Motor neuron (in vitro differentiated cells): ENCODE measurements at places on chromosomes 3 and 15. TPM values are rescaled to one million over a fixed set of nuclear protein-coding genes. Genes with fewer than 3 reads are reported as not detected.
A peak's percentile ranks its signal among the peaks of the same experiment; 100 is the strongest.

ISG20 gene
- 3.8 and 8.5 TPM in 2 replicates for total RNA-seq

GPR156 gene
- 1.00 and 1.0 TPM in 2 replicates for total RNA-seq

DNA sequence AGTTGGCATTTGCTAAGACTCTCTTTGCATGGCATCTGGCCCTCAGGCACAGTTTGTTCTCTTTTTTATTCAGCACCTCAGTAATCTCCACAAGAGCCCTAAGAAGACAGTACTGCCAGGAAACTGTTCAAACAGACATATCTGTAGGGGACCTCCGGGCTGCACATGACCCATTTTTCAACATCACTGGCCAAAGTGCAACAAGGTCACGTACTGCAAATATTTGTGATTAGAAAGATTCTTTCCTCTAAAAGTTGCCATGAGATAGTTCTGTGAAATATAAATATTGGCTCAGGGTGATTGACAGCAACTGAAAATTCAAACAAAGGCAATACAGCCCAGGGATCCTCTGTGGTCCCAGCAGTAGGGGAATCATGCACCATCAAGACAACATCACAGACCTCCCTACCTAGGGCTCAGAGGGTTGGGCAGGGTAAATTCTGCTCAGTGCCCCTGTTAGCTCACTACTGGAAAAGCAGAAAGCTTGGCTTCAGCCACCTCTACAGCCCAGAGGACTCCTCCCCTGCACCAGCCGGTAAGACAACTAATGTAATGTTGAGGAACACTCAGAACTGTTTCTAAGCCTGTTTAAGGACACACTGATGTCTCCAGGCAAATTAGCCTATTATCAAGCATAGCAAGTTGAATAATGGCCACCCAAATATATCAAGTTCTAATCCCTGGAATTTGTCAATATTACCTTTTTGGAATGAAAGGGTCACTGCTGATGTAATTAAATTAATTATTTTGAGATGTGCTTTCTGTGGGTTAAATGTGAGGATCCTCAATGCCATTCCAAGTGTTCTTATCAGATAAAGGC is 117.4 kb upstream of the LPP start:
- peak; percentile 24 for ATAC-seq

GRCh38 chr3:118629821-118630220 is 404.8 kb downstream of the IGSF11 start:
- ATAC-seq: no peak

DNA sequence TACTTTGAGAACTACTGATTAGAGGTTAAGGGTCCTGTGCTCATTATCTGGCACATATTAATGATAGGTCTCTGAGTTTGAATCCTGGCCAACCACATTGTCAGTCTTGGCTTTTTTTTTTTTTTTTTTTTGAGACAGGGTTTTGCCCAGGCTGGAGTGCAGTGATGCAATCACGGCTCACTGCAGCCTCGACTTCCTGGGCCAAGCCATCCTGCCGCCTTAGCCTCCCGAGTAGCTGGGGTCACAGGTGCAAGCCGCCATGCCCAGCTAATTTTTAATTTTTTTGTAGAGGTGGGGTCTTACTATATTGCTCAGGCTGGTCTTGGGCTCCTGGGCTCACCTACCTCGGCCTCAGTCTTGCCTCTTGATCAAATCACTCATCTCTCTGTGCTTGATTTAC is 547 bp upstream of the PCCB start:
- ATAC-seq: no peak

GRCh38 chr3:192685801-192686200 is 41.5 kb downstream of the FGF12 start:
- no peak for ATAC-seq
